ENCODE measurements at places on chromosomes 2 and 18.
A peak's percentile ranks its signal among the peaks of the same experiment; 100 is the strongest.

GRCh38 chr2:147865560-147865959 lies 20.7 kb downstream of the ACVR2A start:
- no peak for DNase-seq

DNA sequence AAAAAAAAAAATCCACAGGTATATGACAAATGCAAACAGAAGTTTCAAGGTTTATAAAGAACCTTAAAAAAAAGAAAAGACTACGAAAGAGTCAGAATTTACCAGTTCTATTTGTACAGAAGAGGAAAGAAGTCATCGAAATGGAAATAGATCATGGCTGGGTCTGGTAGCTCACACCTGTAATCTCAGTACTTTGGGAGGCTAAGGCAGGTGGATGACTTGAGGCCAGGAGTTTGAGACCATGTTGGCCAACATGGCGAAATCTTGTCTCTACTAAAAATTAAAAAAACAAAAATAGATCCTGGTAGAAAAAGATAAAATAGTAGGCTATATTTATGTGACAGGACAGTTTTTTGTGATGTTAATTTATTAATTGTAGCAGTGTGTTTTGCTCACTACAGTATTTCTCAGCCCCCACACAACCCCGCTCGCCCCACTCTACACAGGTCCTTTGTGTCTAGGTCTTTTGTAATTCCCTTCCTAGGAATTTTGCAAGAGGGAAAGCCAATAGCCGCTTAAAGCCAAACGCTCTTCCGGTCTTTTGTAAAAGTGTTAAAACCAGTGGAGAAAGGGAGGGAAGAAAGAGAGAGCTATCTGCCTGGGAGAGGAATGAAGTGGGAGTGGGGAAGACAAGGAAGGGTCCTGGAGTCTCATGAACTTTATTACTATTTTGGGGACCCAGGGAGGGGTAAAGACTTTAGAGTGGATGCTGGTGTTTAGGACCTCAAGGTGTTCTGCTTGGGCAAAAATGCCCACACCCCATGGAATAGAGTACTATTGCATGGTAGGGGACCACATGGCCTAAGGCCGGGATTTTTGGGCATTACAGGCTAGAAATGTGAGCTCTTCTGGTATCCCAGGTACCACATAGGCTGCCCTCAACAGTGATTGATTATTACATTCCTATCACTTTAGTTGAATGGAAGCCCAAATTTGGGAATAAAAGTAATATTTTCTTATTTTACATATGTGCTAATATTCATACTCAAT lies 59.4 kb upstream of the XPO1 start:
- no peak for DNase-seq

DNA sequence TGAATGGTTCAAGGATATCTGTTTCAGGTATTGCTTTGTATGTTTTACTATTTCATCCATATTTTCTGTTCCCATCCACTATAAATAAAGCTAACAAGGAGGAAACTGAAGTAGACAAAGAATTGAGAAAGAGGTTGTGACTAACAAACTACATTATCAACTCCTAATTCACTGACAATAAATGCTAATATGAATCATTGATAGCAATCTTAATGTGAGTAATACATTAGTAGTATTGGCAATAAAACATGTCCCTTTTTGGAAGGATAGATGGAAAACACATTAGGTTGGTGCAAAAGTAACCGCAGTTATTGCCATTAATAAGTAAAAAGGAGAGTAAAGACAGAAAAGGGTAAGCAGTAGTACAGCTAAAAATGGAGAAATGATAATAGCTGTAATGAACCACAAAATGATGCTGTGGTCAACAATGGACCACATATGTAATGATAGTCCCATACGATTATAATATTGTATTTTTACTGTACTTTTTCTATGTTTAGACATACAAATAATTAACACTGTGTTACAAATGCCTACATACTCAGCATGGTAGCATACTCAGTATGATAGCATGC lies 104.7 kb downstream of the THADA start:
- DNase-seq: no peak

DNA sequence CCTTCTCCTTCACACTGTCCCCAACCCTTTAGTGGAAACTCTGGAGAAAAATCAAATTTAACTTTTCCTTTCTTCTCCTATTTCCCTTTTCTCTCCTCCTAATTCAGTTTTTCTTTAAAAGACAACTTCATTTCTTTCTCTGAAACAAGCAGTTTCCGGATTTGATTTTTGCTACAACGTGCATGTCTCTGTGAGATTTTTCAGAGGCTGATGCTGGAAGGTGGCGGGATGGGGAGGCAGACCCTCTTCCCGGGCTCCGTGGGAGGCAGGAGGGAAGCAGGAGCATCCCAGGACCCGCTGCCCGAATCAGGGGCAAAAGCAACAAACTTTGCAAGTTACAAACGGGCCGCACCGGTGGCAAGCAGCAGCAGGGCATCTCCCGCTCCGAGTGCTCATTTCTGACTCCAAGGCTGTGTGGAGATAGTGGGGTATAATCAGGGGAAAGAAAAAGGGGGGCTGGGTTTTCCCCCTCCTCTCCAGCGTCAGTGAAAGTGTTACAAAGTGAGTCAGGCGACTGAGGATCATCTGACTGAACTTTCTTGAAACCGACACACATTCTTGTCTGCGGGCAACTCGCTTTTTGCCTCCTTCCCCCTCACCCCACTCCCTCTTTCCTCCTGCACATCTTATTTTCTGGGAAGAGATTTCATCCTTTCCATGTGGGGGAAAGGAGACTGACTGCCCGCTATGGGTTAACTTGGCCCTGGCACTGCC lies 6.4 kb downstream of the ZEB2 start:
- DNase-seq: peak; percentile 91

DNA sequence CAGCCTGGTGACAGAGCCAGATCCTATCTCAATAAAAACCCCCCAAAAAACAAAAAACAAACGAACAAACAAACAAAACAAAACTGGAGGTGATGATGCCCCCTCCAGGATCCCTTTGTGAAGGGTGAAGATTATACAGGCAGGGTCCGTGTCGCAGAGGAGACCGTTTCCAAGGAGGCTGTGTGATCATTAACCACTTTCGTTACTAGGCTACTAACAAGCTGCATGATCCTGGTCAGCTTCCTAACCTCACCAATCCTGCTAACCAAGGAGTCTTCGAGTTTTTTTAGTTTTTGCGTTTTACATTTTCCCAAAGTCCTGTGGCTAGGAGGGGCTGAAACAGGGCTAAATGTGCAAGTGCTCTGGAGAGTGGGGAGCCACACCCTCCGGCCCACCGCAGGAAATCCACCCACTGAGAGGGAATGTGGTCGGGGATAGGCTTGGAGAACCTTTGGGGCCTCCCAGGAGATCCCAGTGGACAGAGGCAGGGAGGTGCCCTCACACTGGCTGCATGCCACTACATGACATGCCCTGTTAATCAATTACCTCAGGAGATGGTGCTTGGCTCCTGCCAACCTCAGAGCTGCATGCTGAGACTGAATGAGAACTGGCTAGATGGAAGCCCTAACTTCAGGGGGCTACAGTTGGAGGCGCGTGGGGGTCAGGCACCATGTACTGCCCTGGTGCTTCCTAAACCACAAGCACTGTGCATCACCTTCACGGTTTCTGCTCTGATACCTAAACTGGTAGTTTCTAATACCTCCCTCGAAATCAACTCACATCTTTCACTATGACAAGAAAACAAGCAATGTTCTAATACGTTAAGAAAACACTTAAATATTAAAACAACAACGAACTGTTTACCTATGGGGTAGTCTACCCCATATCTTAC lies 67.5 kb upstream of the RGPD5 start:
- DNase-seq: no peak

- DNase-seq: no peak
Measured at GRCh38 chr18:44887227-44887631, 206.5 kb downstream of the SETBP1 start.

DNA sequence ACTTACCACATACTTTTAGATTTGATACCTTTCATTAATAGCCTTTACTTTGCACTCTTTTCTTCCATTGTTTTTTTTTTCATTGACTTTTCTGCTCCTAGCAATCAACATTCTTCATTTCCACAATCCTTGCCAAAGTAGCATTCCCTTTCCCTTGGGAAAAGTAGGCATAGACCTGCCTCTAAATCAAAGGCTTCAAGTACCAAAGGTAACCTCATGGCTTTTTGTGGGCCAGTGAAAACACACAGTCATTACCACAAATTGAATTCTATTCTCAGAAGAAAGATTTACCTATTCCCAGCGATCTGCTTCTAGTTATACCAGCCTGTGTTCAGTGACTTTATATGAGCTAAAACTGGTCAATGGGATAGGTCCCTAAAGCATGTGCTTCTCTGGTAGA lies 109.2 kb downstream of the SOCS6 start:
- no peak for DNase-seq

DNA sequence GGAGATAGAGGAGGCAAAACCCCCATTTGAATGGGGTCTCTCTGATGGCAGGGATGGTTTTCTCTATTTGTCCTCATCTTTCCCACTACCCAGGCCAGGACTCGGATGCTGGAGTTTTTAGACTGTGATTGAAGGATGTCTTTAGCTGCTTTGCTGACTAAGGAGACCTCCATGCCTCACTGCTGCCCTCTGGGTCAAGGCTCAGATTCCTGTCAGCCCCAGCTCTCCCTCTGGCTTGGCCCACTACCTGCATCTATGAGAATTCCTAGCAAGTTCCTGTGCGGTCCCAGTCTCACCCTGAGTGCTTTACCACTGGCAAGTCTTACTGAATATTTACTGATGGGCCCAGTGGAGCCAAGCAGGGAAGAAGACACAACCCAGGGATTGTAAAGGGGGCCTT lies 184.0 kb downstream of the CELF4 start:
- no peak for DNase-seq

- no peak for DNase-seq
Measured at GRCh38 chr2:51027442-51027841, 4.5 kb downstream of the NRXN1 start.

DNA sequence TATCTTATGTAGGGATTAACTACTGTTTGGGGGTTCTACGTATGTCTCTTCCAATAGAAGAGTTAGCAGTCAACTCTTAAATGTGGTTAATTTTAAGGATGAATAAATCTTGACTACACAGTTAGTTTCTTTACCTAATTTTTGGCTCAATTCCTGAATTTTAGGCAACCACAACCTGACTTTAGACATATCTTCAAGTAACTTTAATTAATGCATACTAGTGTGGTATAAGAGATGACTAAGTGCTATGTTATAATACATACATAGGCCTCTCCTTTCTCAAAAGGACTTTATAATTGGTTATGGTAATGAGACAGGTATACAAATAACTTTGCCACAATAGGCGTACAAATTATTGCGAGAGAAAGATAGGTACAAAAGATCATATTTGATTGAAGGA lies 312.0 kb downstream of the IRS1 start:
- DNase-seq: no peak

DNA sequence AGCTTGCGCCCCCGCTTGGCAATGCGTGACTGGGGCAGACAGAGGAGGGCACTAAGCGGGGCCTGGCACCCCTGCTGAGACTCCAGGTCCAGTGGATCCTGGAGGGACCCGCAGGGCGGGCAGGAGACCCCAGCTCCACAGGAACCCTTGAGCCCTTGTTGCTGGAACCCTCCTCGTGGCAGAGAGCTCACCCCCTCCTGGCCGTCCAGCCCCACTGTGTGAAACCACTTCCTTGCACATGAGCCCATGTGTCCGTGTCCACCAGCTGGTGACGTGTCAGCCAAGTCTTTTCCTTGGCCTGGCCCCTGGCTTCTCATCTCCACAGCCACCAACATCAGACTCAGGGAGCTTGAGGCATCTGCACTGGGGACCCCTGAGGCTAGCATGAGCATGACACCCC lies 38.0 kb downstream of the BIN1 start:
- no peak for DNase-seq

DNA sequence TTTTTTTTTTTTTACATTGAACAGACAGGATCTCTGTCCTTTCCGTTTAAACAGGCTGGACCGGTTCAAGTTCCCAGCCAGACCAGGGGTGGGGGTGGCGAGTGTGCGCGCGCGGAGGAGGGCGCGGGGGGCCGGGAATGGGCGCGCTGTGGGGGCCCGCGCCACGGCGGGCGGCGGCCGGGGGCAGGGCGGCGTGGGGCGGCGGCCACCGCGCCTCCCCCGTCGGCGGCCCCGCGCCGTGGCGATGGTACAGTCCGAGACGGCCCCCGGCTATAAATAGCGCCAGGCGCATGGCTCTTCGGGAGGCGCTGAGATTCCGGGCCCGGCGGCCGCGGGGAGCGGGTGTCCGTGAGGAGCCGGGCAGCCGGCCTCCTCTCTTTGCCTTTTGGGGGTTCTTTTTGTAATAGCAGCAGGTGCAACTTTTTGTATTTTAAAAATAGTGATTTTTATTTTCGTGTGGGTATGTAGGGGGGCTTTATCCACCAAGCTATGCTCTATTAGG lies 430 bp upstream of the CELF4 start:
- peak; percentile 50 for DNase-seq

DNA sequence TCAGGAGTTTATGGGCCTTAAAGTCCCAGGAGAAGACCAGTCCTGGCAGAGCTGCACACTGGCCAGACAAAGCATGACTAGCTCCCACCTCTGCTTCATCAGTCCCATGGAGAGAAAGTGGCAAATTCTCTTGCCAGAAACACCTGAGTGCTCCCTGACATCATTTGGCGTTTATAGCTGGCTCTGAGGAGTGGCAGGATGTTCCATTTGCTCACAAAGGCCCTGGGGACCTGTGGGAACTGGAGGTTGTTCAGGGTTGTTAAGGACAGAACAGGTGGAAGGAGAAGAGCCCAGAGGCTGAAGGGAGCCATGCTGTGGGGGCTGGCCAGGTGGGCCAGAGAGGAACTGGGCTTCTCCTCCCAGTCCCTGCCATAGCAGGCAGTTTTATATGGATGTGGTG lies 56.1 kb downstream of the RPL37A start:
- peak; percentile 11 for DNase-seq

DNA sequence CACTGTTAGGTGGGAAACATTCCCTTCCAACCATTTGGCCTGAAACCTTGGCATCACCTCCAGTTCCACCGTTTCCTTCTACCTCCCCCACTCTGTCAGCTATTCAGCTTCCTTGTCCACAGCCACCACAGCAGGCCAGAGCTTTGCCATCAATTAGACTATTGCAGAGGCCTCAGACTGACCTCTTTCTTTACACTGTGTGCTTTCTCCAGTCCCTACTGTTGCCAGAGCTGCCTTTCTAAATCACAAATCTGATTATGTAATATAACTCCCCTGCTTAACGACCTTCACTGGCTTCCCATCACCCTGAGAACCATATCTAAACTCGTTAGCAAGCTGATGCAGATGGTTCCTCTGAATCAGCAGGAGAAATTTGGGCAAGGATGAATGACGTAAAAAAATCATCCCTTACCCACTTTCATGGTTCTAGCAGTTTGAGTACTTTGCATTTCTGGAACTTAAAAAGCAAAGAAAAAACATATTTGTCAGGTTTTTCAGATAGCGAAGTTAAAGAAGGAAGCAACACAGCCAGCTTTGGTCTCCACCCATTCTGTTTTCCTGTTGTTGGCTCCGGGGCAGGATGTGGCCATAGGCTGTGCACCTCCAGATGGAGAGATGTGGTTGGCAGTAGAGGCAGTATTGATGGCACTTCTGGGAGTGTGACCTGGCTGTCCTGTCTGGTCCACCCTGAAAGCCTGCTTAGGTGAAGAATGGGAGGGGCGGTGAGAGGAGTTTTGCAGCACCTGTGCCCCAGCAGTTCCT lies 422.1 kb downstream of the PARD3B start:
- DNase-seq: no peak

- no peak for DNase-seq
Measured at GRCh38 chr2:215780907-215781685, 232.3 kb downstream of the MREG start.

- DNase-seq: no peak
Measured at GRCh38 chr18:59461171-59461570, 102.1 kb upstream of the LMAN1 start.
